Activated naive CD4-positive, alpha-beta T cell treated with anti-CD3 and anti-CD28 coated beads, Interleukin-2, amount 10 ng/mL, durations not matched to agents 5 hours and 36 hours (primary cell): ENCODE measurements at places on chromosomes 13 and 19. TPM values are rescaled to one million over a fixed set of nuclear protein-coding genes. Genes with fewer than 3 reads are reported as not detected.

Gene CFAP97D2
- total RNA-seq: not detected

Gene RTBDN
- total RNA-seq: not detected

Gene NOTCH3
- total RNA-seq: 0.12 TPM

Gene LSM14A
- total RNA-seq: 128 TPM

Gene PEG3
- total RNA-seq: not detected

Gene IGFLR1
- 60.9 TPM for total RNA-seq

Gene TBXA2R
- 3.8 TPM for total RNA-seq

Gene SSC5D
- total RNA-seq: 0.53 TPM

Gene SIGLEC8
- total RNA-seq: not detected

Gene FRY
- 8.5 TPM for total RNA-seq

Gene LIM2
- not detected for total RNA-seq

Gene BST2
- 104 TPM for total RNA-seq

Gene ZNF154
- total RNA-seq: 2.2 TPM

Gene ISYNA1
- total RNA-seq: 17.9 TPM

Gene SCAMP4
- 36.7 TPM for total RNA-seq

Gene SOX21
- not detected for total RNA-seq

Gene FZR1
- total RNA-seq: 71.1 TPM

Gene CEACAM20
- not detected for total RNA-seq

Gene ADGRE3
- total RNA-seq: not detected

Gene ASPDH
- not detected for total RNA-seq

Gene TYROBP
- total RNA-seq: not detected

Gene VSTM2B
- not detected for total RNA-seq
